ENCODE measurements at places on chromosomes 6 and 20.

DNA sequence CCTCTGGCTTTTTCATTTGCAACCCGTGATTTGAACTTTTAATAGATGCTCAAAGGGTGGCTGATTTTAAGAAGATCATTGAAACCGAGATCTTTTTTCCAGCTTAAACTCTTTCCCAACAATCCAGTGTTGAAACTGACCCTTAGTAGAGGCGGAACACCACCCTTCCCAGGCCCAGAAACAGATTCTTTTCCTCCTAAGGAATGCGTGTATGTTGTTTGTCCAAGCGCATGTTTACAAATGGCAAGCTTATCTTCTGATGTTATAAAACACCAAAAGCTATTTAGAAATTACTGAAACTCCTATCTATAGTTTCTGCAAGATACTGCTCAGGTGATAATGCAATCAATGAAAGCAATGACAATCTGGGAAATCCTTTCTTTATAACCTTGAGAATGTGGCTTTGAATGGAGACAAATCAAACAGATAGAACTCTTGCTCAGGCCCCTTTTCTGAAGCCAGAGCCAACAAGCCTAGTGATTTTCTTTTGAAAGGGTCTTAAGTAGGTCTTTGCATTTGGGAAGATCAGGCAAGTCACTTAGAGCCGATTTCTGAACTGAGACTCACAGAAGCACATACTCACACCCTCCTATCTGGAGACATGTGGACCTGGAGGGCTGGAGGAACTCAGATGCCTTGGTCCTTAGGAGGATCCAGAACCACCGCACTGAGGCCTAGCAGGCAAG, 9.1 kb downstream of the BANF2 start:
- DNase-seq, result no peak

- DNase-seq, result no peak
Measured at GRCh38 chr6:53852805-53853204, 58.0 kb downstream of the LRRC1 start.

- DNase-seq, result peak; percentile 86
Measured at GRCh38 chr6:12051861-12052368, 39.8 kb downstream of the HIVEP1 start.

DNA sequence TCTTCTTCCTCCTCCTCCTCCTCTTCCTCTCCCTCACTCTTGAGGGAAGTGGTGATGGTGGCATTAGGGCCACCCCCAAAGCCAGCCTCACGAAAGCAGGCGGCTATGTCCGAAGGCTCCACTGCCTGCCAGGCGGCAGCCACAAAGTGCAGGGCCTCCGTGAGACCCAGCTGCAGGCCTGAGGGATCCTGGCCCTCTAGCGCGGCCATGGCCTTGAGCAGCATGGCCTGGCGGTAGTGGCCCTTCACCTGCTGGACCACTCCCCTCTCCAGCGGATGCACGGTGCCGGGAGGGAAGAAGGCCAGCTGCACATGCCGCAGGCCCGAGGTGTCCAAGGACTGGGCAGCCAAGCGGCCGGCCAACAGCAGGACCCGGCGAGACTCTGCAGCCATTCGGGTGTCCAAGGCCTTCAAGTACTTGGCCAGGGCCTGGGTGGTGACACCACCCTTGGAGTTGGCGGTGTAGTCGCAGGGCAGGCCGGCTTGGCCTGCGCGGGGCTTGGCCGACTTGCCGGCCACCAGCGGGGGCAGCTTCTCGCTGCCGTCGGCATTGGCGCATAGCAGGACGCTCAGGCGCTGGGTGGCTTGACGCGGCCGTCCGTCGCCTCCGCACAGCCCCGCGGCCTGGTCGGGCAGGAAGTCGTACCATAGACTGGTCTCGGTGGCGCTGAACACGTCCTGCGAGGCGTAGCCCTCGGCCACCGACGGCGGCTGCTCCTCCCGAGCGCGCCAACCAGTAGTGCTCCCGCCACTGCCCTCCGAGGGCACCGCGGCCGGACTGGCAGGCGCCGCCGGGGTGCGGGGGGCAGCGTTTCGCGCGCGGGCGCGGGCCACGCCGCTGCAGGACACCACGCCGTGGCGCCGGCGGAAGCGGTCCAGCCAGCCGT, 1.1 kb downstream of the CENPB start:
- DNase-seq, result peak; percentile 65

- DNase-seq, result peak; percentile 41
Measured at GRCh38 chr20:20375862-20376261, 8.0 kb downstream of the INSM1 start.

DNA sequence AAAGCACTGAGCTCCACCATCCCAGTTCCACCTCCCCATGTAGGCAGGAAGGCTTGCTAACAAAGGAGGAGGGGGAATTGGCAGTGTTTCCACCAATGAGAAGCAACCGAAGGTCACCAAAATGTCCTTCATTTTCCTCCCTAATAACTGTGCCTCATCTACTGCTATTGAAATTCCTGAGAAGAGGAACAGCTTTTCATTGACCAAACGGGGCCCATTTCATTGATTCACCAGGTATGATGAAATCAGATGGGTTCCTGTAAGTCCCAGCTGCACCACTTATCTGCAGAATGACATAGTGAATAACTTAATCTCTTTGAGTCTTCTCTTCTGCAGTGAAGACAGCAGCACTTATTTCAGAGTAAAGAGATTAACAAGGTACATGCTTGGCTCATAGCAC, 17.3 kb downstream of the TREM1 start:
- no peak for DNase-seq

GRCh38 chr6:150029749-150030148, 4.4 kb upstream of the RAET1L start:
- DNase-seq, result no peak

- no peak for DNase-seq
Measured at GRCh38 chr20:37867289-37868195, 35.4 kb upstream of the VSTM2L start.

DNA sequence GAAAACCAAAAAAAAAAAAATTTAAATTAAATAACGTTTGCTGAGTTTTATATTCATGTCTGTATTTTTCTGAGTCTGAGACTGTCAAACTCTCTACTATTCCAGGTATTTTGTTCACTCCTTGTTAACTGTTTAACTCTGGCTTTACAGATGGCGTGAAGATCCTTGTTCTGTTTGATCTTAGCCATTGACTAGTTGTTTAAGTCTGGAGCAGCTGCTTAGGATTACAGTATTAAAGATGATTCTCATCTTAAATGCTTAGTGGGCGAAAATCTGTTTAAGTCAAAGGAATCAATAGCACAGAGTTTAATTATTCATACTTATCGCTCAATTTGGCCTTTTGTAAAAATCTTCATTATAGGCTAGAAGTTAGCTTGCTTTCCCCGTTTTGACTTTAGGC, 2.4 kb downstream of the PHACTR2 start:
- DNase-seq, result no peak

- DNase-seq, result peak; percentile 47
Measured at GRCh38 chr20:309841-310644, 12.7 kb downstream of the ZCCHC3 start.

GRCh38 chr6:154672086-154672485, 61.1 kb upstream of the SCAF8 start:
- no peak for DNase-seq

DNA sequence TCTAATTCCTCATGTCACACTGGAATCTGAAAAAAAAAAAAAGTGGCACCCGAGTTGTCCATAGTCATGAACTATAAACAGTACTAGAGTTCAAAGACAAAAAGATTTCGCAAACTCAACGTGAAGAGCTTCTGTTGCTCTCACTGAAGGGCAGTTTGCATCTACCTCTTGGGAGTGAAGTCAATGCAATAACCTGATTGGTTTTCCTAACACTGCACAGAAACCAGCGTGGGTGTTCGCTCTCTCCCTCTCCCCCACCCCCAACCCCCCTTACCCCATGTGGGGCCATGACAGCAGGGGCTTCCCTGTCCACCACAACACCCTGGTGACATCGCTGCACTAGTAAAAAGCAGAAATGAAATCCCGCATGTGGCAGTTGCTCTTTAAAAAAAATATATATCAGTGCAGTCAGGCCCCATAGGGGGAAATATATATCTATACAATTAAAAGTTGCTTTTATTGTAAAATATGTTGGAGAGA, 66.9 kb downstream of the GMPR start:
- DNase-seq, result peak; percentile 97

GRCh38 chr6:31010393-31011060, at the start of gene MUC22:
TSS of gene MUC22 (plus strand) at chr6:31010474. CDS start at chr6:31010707, 233 bp downstream.
- DNase-seq, result no peak

GRCh38 chr6:170080169-170080827, 210.6 kb downstream of the DLL1 start:
- DNase-seq, result no peak

DNA sequence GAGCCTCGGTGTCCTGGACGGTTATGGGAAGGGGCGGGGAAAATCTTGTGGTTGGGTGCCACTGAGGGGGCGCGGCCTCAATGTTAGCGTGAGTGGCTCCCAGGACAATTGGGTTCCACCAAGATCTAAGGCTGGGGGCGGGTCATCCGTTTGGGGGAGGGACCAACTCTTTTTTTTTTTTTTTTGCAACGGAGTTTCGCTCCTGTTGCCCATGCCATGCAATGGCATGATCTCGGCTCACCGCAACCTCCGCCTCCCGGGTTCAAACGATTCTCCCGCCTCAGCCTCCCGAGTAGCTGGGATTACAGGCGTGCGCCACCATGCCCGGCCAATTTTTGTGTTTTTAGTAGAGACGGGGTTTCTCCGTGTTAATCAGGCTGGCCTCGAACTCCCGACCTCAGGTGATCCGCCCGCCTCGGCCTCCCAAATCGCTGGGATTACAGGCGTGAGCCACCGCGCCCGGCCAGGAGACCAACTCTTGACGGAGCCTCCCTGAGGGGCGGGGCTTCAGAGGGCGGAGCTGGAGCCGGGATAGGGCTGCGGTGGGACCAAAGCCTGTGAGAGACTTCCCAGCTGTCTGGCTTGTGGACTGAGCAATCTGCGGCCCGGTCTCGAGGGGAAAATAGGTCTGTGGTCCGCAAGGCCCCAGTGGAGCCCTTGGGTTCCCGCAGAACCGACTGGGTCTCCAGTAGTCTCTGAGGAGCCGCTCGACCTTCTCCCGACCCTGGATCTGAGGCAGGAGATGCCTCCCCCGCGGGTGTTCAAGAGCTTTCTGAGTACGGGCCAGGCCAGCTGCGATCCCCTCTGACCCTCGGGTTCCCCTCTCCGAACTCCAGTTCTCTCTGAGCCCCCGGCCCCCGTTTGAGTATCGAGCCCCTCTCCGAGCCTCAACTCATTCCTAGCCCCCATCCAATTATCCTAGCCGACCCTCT, 1.1 kb downstream of the SPAG4 start:
- DNase-seq, result peak; percentile 93

GRCh38 chr6:14969126-14969525, 276.7 kb upstream of the JARID2 start:
- no peak for DNase-seq

DNA sequence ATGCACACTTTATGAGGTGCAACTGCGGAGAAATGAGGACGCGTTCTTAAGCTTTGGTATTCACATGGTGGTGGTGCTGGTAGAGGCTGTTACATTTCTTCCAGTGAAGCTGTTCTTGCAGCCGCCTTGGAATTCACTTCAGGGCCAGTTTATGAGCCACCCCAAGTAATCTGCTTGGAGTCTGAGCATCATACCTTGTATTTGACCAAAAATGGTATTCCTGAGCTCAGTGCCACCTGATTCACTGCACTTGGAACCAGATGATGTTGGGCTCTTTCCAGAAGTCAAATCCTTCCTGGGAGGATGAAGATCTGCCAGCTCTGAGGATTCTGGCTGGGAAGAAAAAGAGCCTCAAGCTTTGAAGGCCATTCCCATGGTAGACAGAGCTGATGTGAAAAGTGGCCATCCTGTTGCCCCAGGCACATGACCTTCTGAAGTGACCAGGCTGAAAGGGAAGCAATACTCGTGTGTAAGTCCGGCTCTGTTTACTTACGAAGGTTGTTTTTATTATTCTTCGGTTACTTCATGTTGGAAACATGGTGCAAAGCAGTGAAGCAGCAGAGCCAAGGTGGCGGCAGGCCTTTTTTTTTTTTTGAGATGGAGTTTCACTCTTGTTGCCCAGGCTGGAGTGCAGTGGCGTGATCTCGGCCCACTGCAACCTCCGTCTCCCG, 7.7 kb downstream of the MANBAL start:
- no peak for DNase-seq

- no peak for DNase-seq
Measured at GRCh38 chr20:35039846-35040489, 52.6 kb downstream of the TRPC4AP start.

GRCh38 chr6:11766043-11766442, 12.6 kb downstream of the ADTRP start:
- DNase-seq, result no peak

GRCh38 chr20:35988910-35989463, 20.6 kb downstream of the CNBD2 start:
- no peak for DNase-seq

Measured in NB4 (cell line).